Activated T-cell treated with anti-CD3 and anti-CD28 coated beads, Interleukin-2, amount 50 U/mL, for 72 hours (primary cell): ENCODE measurements at places on chromosomes 7 and 10.

DNA sequence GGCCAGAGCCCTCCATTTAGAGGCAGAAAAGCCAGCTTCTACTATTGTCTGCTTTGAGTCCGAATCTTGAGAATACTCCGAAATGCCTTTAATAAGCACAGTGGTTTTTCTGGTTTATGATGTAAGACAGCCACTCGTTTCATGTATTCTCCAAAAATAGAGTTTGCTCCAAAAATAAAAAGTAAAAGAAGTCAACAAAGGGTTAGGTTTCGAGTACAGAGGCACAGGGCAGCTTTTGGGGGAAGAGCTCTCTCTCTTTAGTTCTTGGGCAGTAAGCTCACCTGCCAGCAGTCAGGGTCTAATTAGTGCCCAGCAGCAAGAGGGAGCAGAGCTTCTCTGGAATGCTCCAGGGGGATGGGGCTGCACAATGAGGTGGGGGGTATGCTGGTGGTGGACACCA is 20.2 kb downstream of the CREB3L2 start:
- DNase-seq = no peak

DNA sequence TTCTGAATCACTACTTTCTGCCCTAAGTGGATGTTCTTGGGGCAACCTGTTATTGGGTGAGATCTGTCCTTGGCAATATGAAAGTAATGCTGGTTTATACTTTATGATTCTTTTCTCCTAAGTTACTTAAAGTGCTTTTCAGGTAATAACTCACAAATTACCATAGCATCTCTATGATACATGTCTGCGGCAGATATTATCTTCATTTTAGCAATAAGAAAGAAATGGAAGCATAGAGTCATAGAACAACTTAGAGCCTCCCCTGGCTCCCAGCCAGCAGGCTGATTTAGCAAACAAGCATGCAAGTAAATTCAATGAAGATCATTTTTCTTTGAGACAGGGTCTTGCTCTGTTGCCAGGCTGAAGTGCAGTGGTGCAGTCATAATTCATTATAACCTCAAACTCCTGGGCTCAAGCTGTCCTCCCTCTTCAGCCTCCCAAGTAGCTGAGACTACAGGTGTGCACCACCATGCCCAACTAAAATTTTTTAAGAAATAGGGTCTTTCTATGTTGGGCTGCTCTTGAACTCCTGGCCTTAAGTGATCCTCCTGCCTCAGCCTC is 38.1 kb upstream of the GRM8 start:
- DNase-seq = no peak

DNA sequence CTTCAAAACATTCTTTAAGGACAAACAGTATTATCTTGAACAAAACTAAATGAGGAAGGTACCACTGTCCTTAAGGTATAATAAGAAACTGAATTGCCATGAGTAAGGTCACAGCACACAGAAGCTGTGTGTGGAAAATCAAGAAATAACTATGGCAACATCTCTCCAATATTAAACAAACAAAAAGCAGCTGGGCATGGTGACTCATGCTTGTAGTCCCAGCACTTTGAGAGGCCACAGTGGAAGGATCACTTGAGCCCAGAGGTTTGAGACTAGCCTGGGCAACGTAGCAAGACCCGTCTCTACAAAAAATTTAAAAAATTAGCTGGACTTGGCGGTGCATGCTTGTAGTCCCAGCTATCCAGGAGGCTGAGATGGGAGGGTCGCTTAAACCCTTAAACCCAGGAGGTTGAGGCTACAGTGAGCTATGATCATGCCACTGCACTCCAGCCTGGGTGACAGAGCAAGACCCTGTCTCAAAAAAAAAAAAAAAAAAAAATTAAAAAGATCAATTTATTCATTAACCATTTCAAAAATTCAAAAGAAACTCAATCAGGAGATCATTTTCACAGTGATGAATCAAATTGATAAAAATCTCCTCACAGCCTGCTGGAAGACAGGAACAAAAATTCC is 195.4 kb downstream of the SKIDA1 start:
- no peak for DNase-seq

DNA sequence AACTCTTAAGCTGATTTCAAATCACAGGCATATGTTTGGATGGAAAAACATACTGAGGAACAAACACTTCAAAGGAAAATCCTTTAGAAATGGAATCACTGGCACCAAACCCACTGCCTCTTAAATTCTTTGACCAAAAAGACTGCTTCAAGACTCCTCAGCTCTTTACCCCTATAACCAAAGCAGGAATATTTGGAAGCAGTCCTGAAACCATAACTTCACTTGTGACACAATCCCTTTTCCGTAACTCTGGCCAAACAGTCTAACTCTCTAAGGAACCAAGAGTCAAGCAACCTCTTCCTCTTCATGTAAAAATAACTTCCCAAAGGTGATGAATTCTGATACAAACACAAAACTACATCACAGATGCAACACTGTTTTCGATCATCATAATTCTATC is 104.3 kb downstream of the MTERF1 start:
- no peak for DNase-seq

- DNase-seq = peak; percentile 90
These were observed 21.7 kb downstream of the AMZ1 start for GRCh38 chr7:2709553-2710285.

- DNase-seq = no peak
These were observed 207.2 kb upstream of the SVIL start for GRCh38 chr10:29841724-29842649.
